ENCODE measurements at places on chromosomes 6 and 20.

DNA sequence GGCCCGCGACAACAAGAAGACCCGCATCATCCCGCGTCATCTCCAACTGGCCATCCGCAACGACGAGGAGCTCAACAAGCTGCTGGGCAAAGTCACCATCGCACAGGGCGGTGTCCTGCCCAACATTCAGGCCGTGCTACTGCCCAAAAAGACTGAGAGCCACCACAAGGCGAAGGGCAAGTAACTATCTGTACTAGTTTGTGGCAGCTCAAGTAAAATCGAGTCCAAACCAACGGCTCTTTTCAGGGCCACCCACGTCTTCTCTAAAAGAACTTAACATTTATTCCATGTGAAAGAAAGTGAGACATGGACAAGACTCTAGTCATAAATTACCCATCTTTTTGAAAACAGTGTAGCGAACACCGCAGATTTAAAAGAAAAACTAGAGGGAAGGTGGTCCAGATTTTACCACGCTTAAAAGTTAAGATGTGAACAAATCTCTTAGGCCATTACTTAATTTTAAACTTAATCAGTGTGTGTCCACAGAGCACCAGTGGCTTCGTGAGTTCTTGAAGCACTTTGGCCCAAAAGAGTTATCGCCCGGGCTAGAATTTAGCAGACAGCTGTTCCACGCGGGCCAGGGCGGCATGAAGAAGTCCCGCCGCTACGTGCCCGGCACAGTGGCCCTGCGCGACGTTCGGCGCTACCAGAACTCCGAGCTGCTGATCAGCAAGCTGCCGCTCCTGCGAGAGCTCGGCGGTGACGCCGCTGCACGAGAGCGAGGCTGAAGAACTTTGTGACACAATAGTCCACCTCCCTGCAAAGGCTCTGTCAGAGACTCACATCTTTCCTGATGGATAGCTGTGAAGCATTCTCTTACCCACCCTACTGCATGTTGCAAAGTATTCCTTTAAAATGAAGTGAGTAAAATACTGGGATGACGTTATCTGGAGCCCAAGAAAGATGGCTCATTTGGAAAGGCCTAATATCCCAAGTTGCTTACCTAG, 113.9 kb upstream of the PRSS16 start:
- no peak for DNase-seq

DNA sequence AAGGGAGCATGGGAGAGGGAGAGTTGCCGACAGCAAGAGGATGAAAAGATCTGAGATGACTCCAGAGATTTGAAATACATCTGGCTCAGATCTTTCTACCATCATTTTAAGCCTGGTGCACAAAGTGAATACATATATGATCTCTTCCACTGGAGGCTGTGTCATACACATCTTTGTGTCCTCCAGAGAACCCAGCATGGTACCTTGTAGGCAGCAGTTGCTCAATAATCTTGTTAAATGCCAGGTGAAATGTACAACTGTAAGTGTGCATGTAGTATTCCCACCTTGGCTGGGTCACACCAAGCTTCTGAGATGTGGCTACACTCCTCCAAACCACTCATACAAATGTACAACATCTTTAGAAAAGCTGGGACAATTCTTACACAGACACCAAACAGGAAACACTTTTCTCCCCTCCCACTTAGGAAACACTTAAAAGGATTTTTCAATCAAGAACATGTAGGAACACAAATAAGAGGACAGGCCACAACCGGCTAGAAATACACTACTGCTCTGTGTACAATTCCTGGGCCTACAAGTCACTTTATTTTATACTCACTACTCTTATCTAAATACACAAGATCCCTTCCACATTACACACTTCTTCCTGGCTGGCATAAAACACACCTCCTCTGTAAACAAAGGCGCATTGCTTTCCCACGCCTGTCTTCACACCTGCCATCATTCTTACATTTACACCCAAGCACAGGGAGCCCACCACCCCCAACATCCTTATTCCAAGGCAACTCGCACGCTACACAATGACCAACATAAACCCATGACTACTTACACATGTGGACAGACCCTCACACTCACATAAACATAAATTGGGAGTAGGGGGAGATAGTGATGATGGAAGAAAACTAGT, 3.8 kb upstream of the IER3 start:
- DNase-seq, result no peak

DNA sequence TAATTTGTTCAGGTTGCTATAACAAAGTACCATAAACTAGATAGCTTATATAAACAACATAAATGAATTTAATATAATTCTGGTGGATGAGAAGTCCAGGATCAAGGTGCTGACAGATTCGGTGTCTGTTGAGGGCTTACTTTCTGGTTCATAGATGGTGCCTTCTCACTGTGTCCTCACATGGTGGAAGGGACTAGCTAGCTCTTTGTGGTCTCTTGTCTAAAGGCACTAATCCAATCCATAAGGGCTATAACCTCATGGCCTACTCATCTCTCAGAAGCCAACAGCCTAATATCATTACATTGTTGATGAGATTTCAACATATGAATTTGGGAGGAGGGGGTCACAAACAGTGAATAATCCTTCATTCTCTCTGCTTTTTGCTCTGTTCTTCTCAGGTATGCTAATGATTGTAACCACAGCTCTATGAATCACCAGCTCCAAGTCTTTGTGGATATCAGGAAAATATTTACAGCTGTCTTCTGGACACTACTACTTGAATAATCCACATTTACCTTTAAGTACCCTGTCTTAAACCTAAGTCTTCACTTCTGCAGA, 122.3 kb downstream of the NKAIN2 start:
- no peak for DNase-seq

DNA sequence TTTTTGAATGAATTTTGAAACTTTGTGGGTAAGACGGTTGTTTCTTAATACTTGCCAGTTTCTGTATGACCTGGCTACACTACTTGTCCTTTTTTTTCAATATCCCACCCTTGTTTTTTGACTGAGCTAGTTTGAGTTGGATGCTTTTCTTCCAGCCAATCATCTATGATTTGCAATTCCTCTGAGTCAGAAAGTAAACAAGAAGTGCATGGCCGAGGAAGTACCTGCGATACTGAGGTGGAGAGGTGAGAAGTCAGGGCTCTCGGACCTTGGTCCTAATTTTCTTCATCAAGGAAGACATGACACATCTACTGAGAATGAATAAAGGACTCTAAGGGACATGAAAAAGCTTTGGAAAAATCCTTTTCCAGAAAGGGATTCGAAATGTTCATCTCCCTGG, 185.7 kb downstream of the LINC00237 start:
- DNase-seq, result no peak

DNA sequence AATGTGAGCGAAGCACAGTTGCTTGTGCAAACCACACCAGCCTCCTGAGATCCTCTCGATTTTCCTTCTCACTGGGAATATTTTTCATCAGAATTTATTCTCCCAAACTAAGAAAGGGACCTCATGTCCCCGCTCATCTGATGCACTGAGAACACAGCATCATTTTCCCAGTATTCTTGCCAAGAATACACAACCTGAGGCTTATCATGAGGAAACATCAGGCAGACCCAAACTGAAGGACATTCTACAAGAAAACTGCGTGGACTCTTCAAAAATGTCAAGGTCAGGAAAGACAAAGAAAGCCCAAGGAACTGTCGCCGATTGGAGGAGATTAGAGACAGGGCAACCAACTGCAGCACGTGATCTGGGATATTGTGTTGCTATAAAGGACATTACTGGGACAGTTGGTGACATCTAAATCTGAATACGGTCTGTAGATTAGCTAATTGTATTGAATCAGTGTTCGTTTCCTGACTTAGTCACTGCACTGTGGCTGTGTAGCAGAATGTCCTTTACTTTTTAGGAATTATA, 72.3 kb downstream of the SNX5 start:
- DNase-seq, result no peak

- no peak for DNase-seq
Observed at GRCh38 chr6:41579088-41579610, 33.0 kb downstream of the FOXP4 start.

DNA sequence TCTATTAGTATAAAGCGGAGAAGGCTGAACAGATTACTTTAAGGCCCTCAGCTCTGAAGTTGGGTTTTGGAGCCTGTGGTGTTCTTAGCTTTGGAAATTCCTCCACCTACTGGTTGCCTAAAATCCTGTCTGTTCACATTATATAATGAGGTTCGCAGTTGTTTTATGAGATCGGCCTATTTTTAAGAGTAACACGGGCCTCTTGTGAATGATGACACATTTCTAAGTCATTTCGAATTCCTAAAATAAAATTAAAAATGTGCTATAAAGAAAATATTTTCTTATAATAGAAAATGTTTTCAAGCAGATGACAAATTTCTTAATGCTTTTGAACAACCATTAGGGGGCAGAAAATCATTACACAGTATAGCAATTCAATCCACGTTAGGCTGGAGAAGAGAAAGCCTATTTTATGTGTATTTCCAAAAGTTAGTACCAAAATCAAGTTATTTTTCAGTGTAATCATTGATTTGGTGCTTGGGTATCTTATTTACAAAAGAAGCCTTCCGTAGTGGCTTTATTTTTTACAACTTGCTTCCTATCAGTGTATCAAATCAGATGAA, 15.8 kb upstream of the FAM8A1 start:
- DNase-seq, result peak; percentile 79

DNA sequence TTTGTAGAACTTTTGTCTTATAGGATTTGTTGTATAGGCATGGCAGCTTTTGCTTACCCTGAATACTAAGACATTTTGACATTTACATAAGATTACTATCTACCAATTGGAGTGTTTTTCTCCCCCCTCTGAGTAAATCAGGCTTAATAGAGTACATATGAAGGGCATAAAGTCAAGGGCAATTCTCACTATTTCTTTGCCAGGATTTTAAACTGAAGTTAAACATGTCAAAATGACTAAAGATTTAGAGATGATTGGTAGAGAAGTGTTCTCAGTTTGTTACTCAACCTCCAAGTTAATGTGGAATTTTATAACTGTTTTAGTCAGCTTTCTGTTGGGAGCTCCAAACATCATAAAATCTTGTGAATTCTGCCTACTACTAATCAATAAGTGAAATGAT, 157.8 kb downstream of the CDKAL1 start:
- DNase-seq, result no peak

- no peak for DNase-seq
Observed at GRCh38 chr20:39904476-39905112, 784.4 kb downstream of the MAFB start.

- no peak for DNase-seq
Observed at GRCh38 chr6:5498579-5498899, 237.2 kb downstream of the FARS2 start.

DNA sequence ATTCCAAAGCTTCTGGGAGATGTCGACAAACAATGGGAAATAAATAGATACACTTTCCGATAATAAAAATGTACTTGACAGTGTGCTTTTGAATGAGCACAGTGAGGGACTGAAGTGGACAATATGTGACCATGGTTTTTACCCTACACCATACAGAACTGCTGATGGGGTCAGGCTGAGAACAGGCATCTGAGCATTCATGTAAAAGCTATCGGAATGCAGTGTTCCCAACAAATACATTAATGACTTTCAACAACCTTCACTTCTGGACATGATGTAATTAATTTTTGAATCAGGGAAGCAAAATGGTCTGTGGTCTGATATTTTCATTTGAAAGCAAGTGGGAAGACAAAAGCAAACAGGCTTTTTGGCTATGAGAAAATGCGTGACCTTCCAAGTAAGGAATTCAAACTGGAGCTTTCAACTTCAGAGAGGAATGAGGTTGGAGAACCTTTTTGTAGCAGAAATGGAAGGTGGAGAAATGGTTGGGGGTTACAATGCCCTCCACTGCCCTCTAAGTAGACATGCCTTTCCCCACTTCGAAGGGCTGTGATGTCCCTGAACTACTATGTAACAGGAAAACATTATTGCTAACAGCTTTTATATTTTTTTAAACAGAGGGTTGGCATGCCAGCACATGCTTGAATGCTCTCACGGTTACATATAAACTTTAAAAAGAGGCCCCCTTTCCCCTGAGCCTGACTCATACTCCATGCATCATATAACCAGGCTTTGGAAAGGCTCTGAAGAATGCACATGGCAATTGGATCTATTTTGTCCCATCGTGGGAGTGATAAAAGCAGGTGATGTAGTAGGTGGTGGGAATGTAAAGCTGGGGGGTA, 203.5 kb upstream of the CITED2 start:
- DNase-seq, result no peak

- DNase-seq, result no peak
Observed at GRCh38 chr6:130833569-130833968, 6.4 kb downstream of the SMLR1 start.

- no peak for DNase-seq
Observed at GRCh38 chr6:137630666-137631065, 136.5 kb upstream of the OLIG3 start.

DNA sequence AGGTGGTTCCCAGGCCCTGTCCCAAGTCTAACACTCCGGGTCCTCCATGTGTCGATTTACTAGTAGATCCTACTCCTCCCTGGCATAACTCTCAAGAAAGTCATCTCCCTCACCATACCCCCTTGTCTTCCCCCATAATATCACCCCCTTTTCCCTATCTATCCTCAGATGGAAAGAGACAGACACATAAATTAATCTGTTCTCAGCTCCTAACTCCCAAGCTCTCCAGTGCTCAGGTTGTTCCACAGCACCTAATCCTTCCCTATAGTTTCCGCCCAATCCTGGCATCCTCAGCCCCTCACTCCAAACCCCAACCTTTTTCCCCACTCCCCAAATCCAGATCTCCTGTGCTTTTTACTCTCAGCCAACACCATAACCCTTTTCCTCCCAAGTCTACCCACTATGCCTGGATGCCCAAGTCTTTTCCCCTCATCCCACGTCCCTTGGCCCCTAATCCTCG, 808 bp downstream of the ILRUN start:
- no peak for DNase-seq

DNA sequence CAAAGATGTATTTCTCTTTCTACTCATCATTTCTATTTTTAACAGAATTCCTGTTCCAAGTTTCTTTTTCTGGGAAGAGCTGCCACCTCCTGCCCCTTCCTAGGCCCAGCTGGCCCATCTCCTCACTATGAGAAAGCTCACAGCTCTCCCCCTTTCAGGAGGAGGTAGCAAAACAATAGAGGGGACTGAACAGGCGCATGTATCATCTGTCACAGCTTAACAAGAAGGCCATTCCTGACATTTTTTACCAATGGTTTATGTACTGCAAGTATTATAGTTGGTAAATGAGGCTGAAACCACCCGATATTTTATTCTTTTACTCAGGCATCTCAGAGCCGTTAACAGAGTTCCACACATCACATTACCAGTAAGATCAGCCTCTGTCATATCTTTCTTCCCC, 103.7 kb upstream of the MTHFD1L start:
- no peak for DNase-seq

DNA sequence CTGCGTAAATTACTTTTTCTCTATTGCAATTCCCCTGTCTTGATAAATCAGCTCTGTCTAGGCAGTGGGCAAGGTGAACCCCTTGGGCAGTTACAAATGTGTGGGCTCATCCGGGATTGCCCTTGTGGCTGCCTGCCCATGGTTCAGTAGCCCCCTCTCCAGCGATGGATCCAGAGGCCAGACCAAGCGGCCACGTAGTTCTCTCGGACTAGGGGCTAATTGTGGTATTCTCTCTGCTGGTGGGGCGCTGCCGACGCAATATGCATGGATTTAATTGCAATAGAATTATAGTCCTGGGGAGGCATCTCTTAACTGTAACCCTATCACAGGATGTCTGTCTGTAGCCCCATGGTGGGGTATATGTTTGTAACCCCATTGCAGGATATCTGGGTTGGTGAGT, 64.3 kb upstream of the UNC93A start:
- no peak for DNase-seq

Measured in midbrain (tissue), 1 donor.